Stimulated activated CD8-positive, alpha-beta memory T cell treated with anti-CD3 and anti-CD28 coated beads, Interleukin-4, amount 100 ng/mL, for 48 hours (primary cell): ENCODE measurements at places on chromosomes 2 and 18.

GRCh38 chr2:197497326-197497725 is 2.3 kb downstream of the HSPD1 start:
- no peak for DNase-seq

DNA sequence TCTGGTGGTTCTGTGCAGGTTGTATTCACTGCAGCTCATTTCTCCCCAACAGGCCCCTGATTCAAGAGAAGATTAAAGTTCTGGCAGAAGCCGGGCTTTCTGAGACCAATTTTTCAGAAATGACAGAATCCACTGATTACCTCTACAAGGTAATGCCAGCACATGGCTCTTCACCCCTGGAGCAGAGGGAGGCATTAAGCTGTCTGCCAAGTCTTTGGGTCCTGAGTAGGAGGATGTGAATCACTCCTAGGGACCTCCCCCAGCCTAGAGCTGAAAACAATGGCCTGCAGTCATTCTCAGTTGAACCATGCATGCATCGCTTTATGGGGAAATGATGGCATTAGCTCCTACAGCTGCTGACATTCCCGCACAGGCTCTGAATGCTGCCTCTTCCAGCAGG is 20.5 kb upstream of the RPL37A start:
- peak; percentile 30 for DNase-seq

DNA sequence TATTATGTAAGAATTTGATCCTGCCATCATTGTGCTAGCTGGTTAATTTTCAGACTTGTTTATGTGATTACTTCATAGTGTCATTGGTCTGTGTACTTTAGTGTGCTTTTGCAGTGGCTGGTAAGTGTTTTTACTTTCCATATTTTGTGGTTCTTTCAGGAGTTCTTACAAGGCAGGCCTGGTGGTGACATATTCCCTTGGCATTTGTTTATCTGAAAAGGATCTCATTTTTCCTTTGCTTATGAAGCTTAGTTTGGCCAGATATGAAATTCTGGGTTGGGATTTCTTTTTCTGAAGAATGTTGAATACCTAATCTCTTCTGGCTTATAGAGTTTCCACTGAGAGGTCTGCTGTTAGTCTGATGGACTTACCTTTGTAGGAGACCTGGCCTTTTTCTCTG is 72.8 kb upstream of the MC4R start:
- DNase-seq, result no peak

DNA sequence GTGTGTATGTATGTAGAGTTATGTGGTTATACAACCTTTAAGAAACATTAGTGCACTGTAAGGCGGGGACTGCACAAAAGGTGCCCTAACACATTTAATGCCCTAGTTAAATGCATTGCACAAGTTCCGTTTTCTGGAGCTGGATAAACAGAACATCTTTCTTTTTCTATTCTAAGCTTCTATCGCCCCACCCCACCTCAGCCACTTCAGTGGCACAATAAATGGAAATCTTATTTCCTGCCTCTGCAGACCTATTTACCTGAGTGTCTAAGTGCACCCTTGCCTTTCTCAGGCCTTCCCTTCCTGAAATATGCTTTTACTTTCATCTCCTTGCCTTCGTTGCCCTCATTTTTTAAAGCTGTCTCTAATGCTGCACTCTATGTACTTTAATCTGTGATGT is 123.5 kb downstream of the TANC1 start:
- DNase-seq, result no peak

DNA sequence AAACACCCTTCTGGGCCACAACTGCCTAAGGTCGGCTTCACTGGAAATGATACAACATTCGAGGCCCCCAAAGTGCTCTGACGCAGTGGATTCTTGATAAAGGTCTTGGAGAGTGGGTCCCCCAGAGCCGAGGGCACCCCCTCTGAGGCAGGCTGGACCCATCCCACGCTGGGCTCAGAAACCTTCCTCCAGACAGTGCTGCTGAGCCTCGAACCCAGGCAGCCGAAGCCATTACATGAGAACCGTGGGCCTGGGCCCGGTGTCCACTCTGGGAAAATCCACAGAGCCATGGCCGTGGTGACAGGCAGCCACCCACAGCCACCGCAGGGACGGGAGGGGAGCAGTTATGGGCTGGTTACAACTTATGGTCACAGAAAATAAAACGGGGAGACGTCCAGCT is 81.4 kb upstream of the ID2 start:
- DNase-seq, result no peak

DNA sequence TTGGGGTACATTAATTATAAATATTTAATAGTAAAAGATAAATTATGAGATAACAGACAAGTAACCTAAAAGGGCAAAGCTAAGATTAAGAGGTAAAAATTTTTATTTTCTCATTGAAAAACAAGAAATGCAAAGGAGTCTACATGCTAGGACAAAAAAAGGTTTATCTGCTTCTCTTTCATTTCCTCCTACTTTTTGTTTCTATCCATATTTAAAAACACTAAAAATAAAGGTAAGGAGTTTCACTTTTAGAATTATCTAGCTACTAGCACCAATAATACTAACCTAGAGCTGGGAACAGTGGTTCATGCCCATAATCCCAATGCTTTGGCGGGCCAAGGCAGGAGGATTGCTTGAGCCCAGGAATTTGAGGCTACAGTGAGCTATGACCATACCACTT is 1551.7 kb upstream of the SLC39A10 start:
- DNase-seq, result no peak

GRCh38 chr2:96969321-96969720 is 17.1 kb downstream of the FAM178B start:
- no peak for DNase-seq

DNA sequence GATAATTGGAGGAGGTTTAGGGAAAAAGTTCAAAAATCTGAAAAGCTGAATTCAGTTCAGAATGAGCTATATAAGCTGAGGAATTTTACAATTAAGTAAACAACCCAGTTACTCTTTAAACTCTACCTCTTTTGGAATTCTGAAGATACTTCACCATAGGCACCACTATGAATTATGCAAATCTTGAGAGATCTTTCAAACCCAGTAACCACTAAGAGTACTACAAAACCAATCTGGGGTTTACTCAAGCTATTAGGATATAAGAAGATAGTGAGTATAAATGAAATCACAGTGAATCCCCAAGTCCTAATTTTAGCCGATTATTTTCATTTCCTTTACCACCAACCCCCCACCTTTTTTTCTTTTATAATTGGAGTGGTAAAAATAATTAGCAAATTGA is 6.0 kb upstream of the CTLA4 start:
- DNase-seq, result no peak

DNA sequence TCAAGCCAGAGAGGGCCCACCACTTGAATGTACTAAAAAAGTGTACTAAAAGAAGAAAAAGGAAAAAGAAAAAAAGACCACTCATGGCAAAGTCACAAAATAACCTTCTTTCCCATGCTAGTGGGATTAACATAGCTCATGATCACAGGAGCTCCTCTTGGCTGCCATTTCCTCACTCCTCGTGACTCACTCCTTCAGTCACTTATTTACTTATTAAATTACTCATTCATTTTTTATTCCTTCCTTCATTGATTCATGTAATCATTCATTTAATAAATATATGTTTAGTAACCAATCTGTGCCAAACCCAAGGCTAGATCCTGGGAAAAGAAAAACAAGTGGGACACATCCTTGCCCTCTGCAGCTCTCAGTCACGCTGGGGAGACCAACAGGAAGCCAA is 300.5 kb downstream of the INSIG2 start:
- no peak for DNase-seq

GRCh38 chr2:181682795-181683517 is 2.6 kb upstream of the NEUROD1 start:
- DNase-seq, result no peak

GRCh38 chr2:19035238-19035637 is 323.2 kb downstream of the OSR1 start:
- no peak for DNase-seq

- no peak for DNase-seq
Measured at GRCh38 chr2:168519534-168520308, 63.6 kb downstream of the CERS6 start.

DNA sequence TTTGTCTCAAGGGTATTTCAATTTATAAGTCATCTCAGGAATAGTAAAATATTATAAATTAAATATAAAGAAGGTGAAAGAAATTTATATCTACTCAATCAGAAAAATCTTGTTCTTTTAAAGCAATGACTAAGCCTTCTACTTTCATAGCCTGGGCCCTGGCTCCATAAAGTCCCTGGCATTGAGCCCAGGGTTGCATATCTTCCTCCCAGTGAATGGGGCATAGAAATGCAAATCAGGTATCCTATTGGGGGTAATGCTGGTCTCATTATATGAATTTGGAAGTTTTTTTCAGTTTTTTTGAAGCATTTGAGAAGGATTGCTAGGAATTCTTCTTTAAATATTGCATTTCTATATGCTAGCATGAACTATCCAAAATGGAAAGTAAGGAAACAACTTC is 73.9 kb upstream of the MC2R start:
- DNase-seq, result no peak

GRCh38 chr2:26922405-26923188 is 47.8 kb upstream of the MAPRE3 start:
- peak; percentile 46 for DNase-seq

DNA sequence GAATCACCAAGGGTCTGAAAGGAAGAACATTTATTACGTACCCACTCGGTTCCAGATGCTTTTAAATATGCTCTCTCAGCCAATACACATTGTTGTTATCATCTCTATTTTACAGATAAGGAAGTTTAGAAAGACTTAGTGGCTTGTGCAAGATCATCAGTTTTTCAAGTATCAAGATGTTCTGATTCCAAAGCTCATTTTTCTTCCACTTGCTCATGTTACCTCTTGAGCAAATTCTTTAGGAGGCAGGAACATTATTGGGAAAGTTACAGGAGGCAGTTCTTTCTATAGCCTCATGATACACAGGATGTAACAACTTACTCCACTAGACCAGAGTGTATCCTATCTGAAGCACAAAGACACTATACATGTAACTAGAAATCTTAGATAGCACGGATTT is 65.0 kb upstream of the MMADHC start:
- DNase-seq, result no peak
